Esophagus (tissue), 2 donors: ENCODE measurements at places on chromosomes 4 and X. TPM values are rescaled to one million over a fixed set of nuclear protein-coding genes. Genes with fewer than 3 reads are reported as not detected.

The C4orf51 gene
- polyA plus RNA-seq, result not detected

The TCEAL6 gene
- not detected for polyA plus RNA-seq

The RHOXF2B gene
- not detected for polyA plus RNA-seq

The DDX3X gene
- polyA plus RNA-seq, result 111 TPM

The MAP9 gene
- 0.69 TPM for polyA plus RNA-seq

The CT45A2 gene
- polyA plus RNA-seq, result not detected

The QRFPR gene
- polyA plus RNA-seq, result 0.08 TPM

The TIMM17B gene
- polyA plus RNA-seq, result 34.2 TPM

The MAML3 gene
- polyA plus RNA-seq, result 3.7 TPM

The RENBP gene
- polyA plus RNA-seq, result 1.6 TPM

The DKK2 gene
- polyA plus RNA-seq, result 0.04 TPM

The DGKK gene
- not detected for polyA plus RNA-seq

The TCEAL8 gene
- 33.2 TPM for polyA plus RNA-seq

The ASB12 gene
- polyA plus RNA-seq, result 0.24 TPM

The CFP gene
- polyA plus RNA-seq, result 3.6 TPM

The SYTL4 gene
- polyA plus RNA-seq, result 6.7 TPM

The PLXNB3 gene
- 12.4 TPM for polyA plus RNA-seq

The CXorf58 gene
- polyA plus RNA-seq, result 0.02 TPM

The MAGEA2 gene
- polyA plus RNA-seq, result not detected

The GPC3 gene
- polyA plus RNA-seq, result 0.39 TPM

The HSPA4L gene
- polyA plus RNA-seq, result 11.6 TPM

The EGF gene
- polyA plus RNA-seq, result 0.25 TPM

The MBTPS2 gene
- polyA plus RNA-seq, result 2.5 TPM

The IL9R gene
- polyA plus RNA-seq, result 0.26 TPM

The NBDY gene
- 9.5 TPM for polyA plus RNA-seq

The SLC34A2 gene
- 0.12 TPM for polyA plus RNA-seq

The DOCK11 gene
- polyA plus RNA-seq, result 3.7 TPM

The XG gene
- 12.6 TPM for polyA plus RNA-seq

The SYN1 gene
- polyA plus RNA-seq, result 0.14 TPM

The BCOR gene
- polyA plus RNA-seq, result 10.7 TPM

The RPL39 gene
- 4,646 TPM for polyA plus RNA-seq

The PGAM4 gene
- not detected for polyA plus RNA-seq

The RPS3A gene
- 2,736 TPM for polyA plus RNA-seq

The MAGEA1 gene
- polyA plus RNA-seq, result not detected

The BST1 gene
- 0.96 TPM for polyA plus RNA-seq

The PNMA6F gene
- not detected for polyA plus RNA-seq

The SAGE1 gene
- not detected for polyA plus RNA-seq

The HS3ST1 gene
- 2.6 TPM for polyA plus RNA-seq
